Sigmoid colon (tissue), 7 donors: ENCODE measurements at places on chromosomes 12 and 14. TPM values are rescaled to one million over a fixed set of nuclear protein-coding genes. Genes with fewer than 3 reads are reported as not detected.

- H3K4me3 ChIP-seq = no peak overlapping the region
- no peaks in the 10 kb centered on the region for H3K4me1 ChIP-seq
- H3K36me3 ChIP-seq = no peaks in the 10 kb centered on the region
- no peaks in the 10 kb centered on the region for H3K27me3 ChIP-seq
- DNase-seq = no peak
- H3K27ac ChIP-seq = no peak overlapping the region
Observed at GRCh38 chr14:64835431-64835830, 44.3 kb downstream of the SPTB start.

DNA sequence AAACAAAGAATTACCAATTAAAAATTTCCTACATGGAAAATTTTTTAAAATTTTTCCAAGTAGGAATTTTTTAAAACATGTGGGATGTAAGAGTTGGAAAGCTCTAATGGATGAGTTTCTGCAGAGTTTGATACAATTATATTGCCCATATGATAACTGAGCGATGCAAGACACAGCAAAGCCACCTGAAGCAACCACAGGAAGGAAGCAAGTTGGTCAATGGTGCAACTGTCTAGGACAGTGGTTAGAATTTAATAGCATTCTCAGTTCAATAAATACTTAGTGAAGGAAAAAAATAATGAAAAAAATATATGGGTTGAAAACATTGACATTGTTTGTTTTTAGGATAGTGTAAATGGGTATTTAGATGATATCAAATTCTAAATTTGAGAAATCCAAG lies 178.6 kb upstream of the GARIN2 start:
- no peaks in the 10 kb centered on the region for H3K4me1 ChIP-seq
- H3K4me3 ChIP-seq = no peak overlapping the region
- no peaks in the 10 kb centered on the region for H3K27me3 ChIP-seq
- no peak overlapping the region for H3K27ac ChIP-seq
- DNase-seq = no peak
- no peaks in the 10 kb centered on the region for H3K36me3 ChIP-seq

- no peaks in the 10 kb centered on the region for H3K27me3 ChIP-seq
- DNase-seq = no peak
- H3K4me3 ChIP-seq = no peak overlapping the region
- H3K4me1 ChIP-seq = no peaks in the 10 kb centered on the region
- no peak overlapping the region for H3K27ac ChIP-seq
Observed at GRCh38 chr14:80781972-80782367, 159.6 kb downstream of the CEP128 start.

DNA sequence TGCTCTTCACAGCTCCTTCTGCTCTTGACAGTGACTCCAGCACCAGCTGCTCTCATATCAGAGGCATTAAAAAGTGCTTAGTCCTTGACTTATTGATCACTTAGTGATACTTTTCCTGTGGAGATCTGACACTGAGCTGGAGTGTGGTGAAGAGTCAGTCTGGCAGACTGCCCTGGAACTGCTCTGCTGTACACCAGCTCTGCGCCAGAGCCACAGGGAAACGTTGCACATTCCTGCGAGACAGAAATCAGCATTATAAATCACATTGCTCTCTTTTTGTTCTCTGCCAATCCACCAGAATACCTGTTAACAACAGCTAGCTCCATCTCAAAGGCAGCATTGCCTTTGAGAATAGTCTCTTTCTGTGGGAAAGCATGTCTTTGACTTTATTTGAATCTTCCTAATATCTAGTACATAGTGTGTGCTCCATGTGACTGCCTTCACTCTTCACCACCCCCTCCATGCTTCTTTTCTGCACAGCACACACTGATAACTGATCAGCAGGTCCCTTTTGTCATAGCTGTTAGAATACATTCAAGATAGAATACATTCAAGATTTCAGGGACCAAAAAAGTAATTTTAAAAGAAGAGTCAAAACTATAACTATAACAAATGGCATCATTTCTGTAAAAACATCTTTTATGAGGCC lies 48.2 kb upstream of the VSX2 start:
- H3K36me3 ChIP-seq = no peaks in the 10 kb centered on the region
- H3K4me1 ChIP-seq = no peaks in the 10 kb centered on the region
- H3K27me3 ChIP-seq = no peaks in the 10 kb centered on the region
- DNase-seq = no peak

RHOJ gene
- polyA plus RNA-seq = 1.6 TPM

TPH2 gene
- not detected for polyA plus RNA-seq
